NCI-H1092 treated with DMSO at 0.1 percent for 48 hours (cell line): ENCODE measurements at places on chromosomes 4 and X.

GRCh38 chrX:39309018-39309635 lies 507.9 kb downstream of the MID1IP1 start:
- DNase-seq: peak; percentile 47

- DNase-seq: peak; percentile 9
These were observed 2.8 kb downstream of the TMEM271 start for GRCh38 chr4:573122-573892.

- DNase-seq: no peak
These were observed 55.8 kb downstream of the EMCN start for GRCh38 chr4:100461807-100462605.

DNA sequence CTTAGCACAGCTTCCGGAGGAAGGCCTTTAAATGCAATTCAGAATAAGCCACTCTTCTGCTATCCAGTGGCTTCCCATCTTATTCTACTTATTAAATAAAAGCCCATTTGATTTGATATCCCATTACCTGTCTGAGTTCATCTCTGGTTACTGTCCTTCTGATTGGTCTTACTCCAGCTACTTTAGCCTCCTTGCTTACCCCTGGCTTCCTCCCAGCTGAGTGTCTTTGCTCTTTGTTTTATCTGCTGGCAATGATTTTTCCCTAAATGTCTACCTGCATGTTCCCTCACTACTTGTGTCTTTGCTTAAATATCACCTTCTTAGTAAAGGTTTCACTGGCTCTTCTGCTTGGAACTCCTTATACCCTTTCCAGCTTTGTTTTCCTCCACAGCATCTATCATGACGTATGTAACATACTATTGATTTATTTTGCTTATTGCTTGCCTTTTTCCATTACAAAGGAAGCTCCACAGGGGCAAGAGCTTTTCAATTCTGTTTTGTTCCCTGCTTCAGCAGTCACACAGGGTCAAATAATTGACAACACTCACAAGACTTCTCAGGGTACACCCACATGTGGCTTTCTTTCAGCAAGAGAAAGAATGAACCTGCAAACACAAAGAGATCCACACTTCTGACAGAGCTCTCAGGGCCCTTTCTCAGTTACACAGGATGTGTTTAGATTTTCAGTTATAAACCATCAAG lies 63.8 kb downstream of the TBC1D19 start:
- DNase-seq: no peak

- DNase-seq: no peak
These were observed 11.3 kb downstream of the ARL13A start for GRCh38 chrX:100980608-100981497.

GRCh38 chr4:183164963-183165362 lies 65.9 kb downstream of the WWC2 start:
- DNase-seq: no peak

- DNase-seq: peak; percentile 16
These were observed 22.7 kb downstream of the MAP9 start for GRCh38 chr4:155353923-155354540.

DNA sequence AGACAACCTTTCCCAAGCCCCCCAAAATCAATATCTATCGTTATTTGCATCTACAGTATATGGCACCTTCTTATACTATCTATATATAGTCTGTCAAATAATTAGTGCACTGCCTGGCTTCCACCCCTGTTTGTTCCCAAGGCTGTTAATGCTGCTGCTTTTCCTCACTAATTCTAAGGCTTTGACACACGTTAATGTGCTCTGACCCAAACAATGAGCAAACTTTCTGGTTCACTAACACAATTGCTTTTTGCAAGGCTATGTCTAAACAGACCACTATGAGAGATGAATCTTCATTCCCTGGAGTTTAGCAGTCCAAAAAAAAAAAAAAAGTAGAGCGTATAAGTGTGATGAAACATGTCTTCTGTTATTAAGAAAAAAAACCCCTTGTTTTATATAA lies 360.9 kb upstream of the AGA start:
- no peak for DNase-seq

- DNase-seq: no peak
These were observed 52.7 kb downstream of the MSX1 start for GRCh38 chr4:4912155-4912554.

DNA sequence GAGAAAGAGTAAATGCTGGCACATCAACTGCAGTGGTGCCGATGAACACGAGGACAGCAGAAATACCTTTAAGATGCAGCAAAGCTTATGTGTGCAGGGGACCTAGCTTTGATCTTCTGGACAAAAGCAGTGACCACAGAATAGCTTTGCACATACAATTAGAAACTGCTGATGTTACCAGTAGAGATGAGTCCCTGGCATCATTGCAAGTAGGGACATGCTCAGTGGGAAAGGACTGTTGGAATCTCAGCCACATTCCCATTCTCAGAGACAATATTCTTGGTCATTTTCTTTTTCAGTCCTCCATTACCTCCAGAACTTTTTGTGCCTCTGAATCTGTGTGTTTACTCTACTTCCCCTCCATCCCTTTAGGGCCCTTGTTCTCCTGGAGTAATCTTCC lies 16.9 kb upstream of the PDLIM3 start:
- no peak for DNase-seq

DNA sequence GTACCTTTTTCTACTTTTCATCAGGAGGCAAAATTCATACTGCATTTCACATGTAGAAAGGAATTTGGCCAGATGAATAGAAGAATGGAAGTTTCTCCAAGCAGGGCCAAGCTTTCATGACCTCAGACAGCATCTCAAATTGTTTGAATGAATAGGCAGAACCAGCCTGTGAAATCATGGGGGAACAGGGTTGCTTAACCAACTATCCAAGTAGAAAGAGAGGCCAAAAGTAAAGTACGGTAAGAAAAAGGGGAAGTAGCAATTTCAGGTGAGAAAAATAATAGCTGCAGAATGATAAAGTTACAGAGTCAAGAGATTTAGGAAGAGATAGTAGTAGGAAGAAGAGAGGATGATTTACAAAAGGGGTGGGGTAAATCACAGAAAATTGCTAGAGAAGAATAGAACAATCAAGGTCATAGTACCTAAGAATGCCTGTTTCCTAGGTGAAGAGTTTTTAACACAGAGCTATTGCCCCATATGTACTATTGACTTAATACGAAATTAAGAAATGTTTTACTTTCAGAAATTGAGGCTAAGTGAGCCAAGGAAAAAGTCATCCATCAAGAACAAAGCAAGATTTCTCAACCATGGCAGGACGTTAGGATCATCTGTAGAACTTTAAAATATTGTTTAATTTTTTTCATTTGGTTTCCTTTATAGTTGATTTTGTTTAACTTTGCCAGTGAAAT lies 177.1 kb upstream of the TET2 start:
- DNase-seq: no peak

DNA sequence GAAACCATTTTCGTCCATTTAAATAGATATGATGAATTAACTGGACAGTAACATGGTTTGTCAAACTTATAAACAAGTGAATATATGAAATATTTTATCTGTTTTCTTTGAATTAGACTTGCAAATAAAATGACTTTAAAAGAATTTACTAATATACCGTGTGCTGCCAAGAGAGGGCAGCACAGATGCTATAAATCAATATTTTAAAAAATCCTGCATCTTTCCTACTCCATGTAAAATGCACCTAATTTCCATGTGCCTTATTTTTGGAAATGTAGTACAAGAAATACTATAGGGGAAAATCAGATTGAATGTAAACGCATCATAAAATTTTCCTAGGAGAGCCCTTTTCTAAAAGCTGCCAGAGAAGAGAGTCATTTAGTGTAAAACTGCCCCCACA lies 62.2 kb downstream of the PRKX start:
- peak; percentile 6 for DNase-seq

DNA sequence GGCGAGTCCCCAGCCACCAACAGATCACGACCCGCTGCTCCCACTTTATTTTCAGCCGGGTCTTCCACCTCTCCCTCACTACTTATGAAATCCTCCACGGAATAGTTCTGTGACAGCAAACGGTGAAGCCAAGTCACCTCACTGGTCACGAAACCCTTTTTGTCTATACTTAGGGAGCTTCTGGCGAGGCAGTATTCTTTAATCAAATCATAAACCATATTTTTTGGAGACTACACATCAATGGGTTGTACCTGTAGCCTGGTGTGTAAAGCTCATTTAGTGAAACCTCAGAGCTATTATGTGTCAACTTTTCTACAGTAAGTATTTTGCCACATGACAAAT lies 809 bp upstream of the H2AZ1 start:
- no peak for DNase-seq

DNA sequence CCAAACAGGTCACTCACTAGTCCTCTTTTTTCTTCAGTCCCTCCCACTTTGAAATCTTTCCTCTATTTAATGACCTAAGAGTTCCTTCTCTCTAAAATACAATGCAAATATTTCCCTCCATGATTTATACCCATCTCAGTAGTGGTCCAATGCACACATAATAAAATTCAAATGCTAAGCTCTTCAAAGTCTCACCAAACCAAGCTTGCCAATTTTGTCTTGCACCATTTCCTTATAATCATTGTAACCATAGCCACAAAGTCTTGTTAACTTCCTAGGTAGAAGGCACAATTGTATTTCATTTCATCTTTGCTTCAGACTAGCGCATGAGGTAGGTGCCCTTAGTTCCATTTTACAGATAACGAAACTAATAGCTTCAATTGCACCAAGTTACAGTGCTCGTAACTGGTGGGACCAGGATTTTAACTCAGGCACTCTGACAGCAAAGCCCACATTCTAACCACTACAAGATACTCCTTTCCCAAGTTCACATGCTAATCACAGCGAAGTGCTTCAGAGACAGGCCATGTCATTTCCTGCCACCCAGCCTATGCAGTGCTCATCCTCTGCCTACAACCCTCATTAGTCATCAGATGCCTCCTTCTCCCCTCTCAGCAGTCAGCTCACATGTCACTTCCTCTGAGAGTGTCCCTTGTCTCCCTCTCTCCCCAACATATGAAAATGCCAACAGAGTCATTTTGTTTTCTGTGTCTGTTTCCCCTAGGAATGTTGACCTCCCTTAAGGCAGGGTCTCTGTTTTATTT lies 66.9 kb upstream of the PPARGC1A start:
- no peak for DNase-seq

DNA sequence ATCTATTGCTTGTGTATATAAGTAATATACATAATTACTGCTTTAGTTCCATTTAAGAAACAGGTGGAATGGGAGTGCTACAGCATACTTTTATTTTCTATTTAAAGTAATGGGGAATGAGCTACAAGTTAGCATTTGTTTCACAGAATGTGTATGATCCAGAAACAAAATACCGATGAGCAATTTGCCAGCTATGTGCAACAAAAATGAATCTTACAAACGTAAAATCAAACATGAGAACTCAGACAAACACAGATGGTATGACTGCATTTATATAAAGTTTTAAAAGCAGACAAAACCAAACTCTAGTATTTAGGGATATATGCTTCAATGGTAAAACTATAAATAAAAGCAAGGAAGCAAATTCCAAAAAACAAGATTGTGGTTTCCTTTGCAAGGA lies 141.7 kb downstream of the PAPSS1 start:
- no peak for DNase-seq

DNA sequence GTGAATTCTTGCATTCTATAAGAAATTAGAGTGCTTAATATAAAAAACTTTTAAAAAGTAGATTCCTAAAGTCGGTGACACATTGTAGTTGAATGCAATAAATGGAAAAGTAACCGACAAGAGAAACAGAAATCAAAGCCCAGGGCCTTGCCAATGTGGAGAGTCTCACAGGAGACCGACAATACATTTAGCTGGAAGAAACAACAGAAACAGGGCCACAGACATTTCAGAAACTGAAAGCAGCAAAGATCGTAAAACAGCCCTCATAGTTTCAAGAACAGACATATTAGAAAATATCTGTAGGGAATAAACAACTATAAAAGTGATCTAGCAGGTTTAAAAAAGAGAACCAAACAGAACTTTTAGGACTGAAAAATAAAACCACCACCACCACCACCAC lies 49.5 kb downstream of the STAP1 start:
- DNase-seq: no peak

- DNase-seq: no peak
These were observed 139.2 kb upstream of the IRS4 start for GRCh38 chrX:108875548-108875947.
